NCI-H187 (cell line): ENCODE measurements at places on chromosomes 12 and 14.

DNA sequence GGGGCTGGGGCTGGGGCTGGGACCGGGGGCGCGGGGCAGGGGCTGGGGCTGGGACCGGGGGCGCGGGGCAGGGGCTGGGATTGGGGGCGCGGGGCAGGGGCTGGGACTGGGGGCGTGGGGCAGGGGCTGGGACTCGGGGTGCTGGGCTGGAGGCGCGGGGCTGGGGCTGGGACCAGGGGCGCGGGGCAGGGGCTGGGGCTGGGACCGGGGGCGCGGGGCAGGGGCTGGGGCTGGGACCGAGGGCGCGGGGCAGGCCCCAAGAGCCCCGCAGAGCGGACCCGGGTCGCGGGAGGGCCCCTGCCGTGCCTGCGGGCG is 452 bp downstream of the P2RX2 start:
- no peak for DNase-seq

DNA sequence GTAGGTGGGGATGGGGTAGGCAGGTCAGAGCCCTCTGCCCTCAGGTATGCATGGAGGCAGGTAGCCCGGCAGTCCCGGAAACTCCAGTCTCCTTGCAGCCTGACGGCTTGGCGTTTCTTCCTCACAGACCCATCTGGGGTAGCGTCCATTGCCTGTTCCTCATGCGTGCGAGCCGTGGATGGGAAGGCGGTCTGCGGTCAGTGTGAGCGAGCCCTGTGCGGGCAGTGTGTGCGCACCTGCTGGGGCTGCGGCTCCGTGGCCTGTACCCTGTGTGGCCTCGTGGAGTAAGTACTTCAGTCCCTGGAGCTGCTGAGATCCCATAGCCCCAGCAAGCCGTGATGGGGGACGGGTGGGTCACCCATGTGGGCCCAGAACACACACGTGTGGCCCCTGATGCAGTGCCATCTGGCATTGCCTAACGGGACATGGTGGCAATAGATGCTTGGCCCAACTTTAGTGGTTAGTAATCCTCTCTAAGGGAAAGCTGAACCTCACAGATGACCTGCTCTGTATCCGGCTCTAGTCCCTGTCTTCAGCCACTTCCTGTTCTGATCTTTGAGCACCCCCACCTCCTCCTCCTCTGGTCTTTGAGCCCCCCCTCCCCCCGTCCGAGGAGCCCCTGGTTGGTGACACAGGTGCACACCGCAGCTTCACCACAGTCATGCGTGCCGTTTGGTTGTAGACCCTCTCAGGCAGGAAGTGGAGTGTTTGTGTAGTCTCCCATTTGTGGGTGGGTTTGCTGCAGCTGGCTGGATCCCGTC is 3.7 kb downstream of the SIVA1 start:
- DNase-seq, result no peak

GRCh38 chr14:85811340-85811739 is 281.4 kb downstream of the FLRT2 start:
- no peak for DNase-seq

- DNase-seq, result no peak
These were observed 120.3 kb downstream of the VRK1 start for GRCh38 chr14:96917442-96917963.

GRCh38 chr14:98840091-98840490 is 431.9 kb downstream of the BCL11B start:
- DNase-seq, result no peak

DNA sequence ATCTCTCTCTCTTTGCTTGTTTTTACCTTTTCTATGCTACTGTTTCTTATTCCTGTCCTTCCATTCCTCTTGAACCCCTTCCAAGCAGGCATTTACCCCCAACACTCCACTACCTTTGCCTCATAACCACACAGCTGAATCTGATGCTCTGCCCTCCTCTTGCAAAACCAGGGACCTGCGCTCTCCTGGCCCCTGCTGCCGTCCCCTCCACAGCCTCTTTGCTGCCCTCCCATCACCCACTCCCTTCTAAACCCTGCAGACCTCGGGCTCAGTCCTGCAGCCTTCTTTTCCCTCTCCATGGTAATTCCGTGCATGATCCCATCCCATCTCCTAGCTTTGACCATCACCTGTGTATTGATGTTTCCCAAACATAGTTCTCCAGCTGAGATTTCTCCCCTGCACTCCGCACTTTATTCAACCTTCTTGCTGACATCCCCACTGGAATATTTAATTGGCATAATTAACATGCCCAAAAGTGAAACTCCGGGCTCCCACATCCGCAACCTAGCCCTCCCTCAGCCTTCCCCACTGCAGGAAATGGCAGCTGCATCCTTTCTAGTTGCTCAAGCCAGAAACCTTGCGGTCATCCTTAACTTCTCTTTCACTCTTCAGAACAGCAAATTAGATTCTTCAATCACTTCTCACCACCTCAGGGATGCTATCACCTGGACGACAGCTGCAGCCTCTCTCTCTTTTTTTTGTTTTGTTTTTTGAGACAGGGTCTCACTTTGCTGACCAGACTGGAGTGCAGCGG is 16.0 kb downstream of the FIGNL2 start:
- DNase-seq, result no peak

DNA sequence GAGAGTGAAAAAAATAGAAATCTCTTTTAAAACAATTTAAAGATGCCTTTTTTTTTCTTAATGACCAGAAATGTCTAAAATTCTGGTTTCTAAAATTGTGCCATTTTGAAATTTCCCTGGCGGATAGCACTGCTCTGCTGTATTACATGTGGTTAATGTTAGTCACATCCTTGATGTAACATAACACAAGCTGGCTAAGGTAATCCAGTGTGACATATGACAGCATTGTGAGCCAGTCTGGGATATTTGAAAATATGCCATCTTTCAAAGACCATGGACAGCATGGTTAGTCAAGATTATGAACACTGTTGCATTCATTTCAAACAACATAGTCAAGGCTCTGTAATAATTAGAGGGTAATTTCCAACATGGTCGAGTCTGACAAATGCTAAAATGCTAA is 133.2 kb downstream of the ALX1 start:
- no peak for DNase-seq

- DNase-seq, result no peak
These were observed 284.7 kb upstream of the PWP1 start for GRCh38 chr12:107400686-107401447.

- DNase-seq, result no peak
These were observed 226.1 kb downstream of the KSR2 start for GRCh38 chr12:117742721-117743120.

GRCh38 chr12:107444771-107445170 is 240.8 kb upstream of the PWP1 start:
- DNase-seq, result no peak

DNA sequence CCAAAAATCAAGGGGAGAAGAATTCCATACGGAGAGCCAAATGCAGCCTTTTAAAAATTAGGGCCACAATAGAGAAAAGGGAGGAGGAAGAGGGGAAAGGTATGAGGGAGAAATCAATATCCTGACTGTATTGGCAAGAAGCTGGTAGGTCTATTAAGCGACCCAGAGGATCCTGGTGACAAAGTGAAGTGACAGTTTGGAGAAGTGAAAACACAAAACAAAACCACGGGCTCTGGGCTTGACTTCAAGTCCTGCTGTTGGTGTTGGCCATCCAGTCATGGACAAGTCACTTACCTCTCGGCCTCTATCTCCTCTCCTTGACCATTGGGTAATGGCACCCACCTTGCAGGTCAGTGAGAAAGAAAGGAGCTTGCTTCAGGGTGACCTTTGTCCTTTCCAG is 47.0 kb upstream of the KCNA5 start:
- no peak for DNase-seq

- DNase-seq, result no peak
These were observed 75.2 kb downstream of the PITPNM2 start for GRCh38 chr12:123075646-123076171.

DNA sequence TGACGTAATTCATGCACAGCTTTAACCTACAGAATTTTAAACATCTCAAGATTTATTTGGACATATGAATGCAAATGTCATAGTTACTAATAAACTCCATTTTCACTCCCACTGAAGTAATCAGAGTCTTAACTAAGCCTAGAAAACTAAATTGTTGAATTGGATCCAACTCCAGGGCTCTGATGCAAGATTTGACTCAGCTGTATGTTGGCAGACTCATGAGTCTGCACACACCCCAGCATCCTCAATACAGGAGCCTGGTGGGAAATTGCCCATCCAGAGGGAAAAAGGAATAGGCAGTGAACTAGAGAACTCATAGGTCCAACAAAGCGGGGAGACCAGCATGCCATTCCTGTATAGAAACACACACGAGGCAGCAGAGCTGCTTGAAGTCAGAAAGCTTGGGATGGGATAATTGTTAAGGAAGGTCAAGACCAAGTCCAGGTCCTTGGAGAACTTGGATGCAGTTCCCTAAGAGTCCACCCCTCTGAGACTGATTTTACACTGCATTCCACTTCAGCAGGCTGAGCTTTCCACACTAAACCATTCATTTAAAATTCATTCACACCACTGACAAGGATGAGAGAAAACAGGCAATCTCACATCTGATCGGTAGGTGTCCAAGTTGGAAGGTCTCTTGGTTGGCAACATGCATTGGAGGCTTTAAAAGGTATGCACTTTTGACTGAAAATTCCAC is 14.4 kb downstream of the TMTC1 start:
- no peak for DNase-seq

GRCh38 chr12:79423560-79423959 is 267.2 kb downstream of the PAWR start:
- DNase-seq, result no peak

- peak; percentile 31 for DNase-seq
These were observed 1.9 kb upstream of the BAZ2A start for GRCh38 chr12:56631790-56632700.

DNA sequence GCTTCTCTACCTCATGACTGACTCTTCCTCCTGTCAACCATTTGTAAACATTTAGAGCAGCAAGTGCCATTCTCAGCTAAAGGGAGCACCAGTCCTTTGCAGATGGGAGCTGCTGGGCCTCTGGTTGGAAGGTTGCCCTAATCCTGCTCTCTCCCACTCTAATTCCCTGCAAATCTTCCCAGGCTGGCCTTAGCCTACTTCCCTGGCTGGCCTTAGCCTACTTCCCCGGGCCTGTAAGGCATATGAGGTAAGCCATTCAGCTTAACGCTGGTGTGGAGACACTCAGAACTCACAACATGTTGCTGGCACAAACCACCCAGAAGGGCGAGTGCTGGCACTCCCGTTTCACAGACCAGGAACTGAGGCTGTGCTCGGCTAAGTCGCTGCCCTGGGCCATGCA is 69.0 kb downstream of the CPSF2 start:
- DNase-seq, result no peak

- no peak for DNase-seq
These were observed 15.8 kb upstream of the PPM1A start for GRCh38 chr14:60233251-60233650.

- DNase-seq, result peak; percentile 19
These were observed 52.8 kb upstream of the SLC2A13 start for GRCh38 chr12:40158592-40159111.

GRCh38 chr12:82832096-82832495 is 145.4 kb downstream of the TMTC2 start:
- DNase-seq, result no peak

- no peak for DNase-seq
These were observed 17.9 kb downstream of the SNAPC1 start for GRCh38 chr14:61780125-61780524.

GRCh38 chr14:67984274-67984673 is 164.7 kb downstream of the RAD51B start:
- no peak for DNase-seq

DNA sequence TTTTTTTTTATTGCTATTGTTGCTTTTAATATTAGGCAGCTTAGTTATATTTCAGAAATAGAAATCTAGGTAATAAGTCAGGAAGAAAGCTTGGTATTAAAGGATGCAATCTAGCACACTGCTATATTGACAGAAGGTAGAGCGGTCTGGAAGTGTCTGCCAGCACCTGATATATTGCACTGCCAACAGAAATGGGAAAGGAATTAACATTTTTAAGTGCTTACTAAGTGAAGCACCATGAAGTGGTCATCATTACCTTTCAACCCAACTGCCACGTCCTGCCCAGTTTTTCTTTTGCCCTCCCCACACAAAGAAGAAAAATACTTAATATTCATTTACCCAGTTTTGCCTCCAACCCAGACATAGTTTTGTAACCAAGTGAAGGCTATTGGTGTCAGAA is 163.5 kb downstream of the KITLG start:
- no peak for DNase-seq

DNA sequence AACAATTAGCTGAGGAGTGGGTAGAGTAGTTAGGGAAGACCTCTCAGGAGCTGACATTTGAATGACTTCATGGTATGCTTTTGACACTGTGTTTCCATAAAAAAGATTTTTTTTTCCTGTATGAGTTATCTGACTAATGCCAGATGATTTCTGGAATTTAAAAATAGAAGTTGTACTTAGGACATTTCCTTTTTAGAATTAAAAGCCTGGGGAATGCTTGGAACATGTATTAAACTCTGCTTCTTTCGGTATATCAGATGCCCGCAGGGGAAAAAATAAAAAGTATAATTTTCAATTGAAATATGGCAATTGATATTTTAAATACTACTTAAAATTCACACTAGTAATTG is 41.1 kb downstream of the BRMS1L start:
- no peak for DNase-seq
